ENCODE measurements at places on chromosomes 6 and 20. TPM values are rescaled to one million over a fixed set of nuclear protein-coding genes. Genes with fewer than 3 reads are reported as not detected.

DNA sequence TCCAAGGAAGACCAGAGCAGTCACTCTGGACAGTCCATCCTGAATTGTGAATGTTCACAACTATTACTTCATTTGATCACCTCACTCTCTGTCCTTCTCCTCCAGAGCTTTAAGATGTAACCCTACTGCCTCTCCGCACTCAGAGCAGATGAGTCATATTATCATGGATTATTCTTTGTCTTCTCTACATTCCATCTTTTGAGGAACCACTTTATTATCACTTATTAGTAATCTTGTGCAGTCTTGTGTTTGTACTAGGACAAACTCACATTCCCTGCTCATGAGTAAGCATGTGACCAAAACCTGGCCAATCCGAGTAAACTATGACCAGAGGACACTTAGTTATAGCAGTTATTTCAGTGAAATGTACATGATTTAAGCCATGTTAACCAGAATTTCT is 401.5 kb upstream of the ADGRB3 start:
- H3K36me3 ChIP-seq, result no peaks in the 10 kb centered on the region
- H3K4me3 ChIP-seq, result no peak overlapping the region
- peak overlapping the region; percentile 12 for H3K27ac ChIP-seq

- no peaks in the 10 kb centered on the region for H3K27me3 ChIP-seq
- H3K4me3 ChIP-seq, result peak overlapping the region; percentile 98
- DNase-seq, result no peak
- peaks cover 49% of the 10 kb centered on the region for H3K4me1 ChIP-seq
- peaks cover 42% of the 10 kb centered on the region for H3K36me3 ChIP-seq
These were observed 1.7 kb downstream of the JAG1 start for GRCh38 chr20:10671919-10672623.

- peaks cover 63% of the 10 kb centered on the region for H3K4me1 ChIP-seq
- H3K27me3 ChIP-seq, result no peaks in the 10 kb centered on the region
- no peak for DNase-seq
- no peak overlapping the region for H3K4me3 ChIP-seq
- no peak overlapping the region for H3K27ac ChIP-seq
These were observed 5.0 kb downstream of the LEMD2 start for GRCh38 chr6:33783781-33784520.

GRCh38 chr6:107641500-107641941 is 151.6 kb downstream of the SOBP start:
- no peak for DNase-seq
- peaks cover 2% of the 10 kb centered on the region for H3K36me3 ChIP-seq
- H3K4me1 ChIP-seq, result peaks cover 8% of the 10 kb centered on the region
- H3K27me3 ChIP-seq, result no peaks in the 10 kb centered on the region

DNA sequence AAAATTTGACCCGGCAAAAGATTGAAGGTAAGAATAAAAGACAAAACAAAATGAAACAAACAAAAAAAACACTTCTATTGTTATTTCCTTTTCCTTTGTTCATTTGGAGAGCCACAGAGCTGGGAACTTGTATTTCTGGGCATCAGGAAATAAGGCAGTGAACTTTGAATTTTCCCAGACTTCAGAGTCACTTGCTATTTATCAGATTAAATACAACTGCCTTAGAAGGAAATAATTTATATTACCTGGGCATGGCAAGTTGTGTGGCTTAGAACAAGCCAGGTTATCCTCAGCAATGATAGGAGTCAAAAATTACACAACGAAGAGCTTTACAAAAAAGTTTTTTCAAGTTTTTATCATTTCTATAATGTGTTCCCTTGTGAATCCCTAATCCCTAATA is 20.2 kb upstream of the MRAP2 start:
- H3K4me1 ChIP-seq, result no peaks in the 10 kb centered on the region
- H3K27me3 ChIP-seq, result peaks cover 25% of the 10 kb centered on the region
- no peaks in the 10 kb centered on the region for H3K36me3 ChIP-seq
- H3K4me3 ChIP-seq, result no peak overlapping the region
- H3K27ac ChIP-seq, result no peak overlapping the region

- H3K4me1 ChIP-seq, result no peaks in the 10 kb centered on the region
- H3K36me3 ChIP-seq, result peaks cover 3% of the 10 kb centered on the region
- no peak overlapping the region for H3K27ac ChIP-seq
- no peak overlapping the region for H3K4me3 ChIP-seq
- no peaks in the 10 kb centered on the region for H3K27me3 ChIP-seq
These were observed 21.8 kb upstream of the TMEM170B start for GRCh38 chr6:11515763-11516162.

DNA sequence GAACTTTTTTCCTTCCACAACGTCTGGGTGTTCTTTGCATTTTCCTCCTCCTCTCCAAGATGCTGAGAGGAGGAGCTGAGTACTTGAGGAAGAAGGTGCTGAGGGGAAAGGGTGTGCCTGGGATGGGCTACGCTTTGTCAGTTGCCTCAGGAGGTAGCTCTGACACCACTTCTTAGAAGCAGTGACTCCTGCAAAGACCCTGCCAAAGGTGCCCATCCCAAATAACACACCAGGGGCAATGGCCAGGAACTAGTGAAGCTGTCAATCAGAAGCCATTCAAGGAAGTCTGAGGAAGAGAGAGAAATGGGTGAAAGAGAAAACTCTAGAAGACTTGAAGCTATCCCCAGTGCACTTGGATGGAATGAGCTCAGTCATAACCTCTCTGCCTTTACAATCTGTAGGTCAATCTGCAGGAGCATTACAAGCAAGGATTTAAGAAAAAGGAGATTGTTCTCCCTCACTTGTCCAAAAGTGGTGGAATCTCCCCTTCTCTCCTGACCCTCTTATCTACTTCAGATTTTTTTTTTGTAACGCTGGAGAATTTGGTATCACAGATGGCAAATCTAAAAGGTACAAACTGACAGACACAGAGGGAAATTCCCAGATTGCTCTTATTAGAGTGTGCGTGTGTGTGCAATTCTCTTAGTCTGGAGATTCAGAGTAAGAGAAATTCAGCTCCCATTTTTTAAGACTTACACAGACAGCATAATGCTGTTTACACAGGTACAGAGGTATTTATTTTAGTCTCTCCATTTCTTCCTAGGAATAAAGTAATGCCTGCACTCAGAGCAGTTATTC is 242.6 kb downstream of the GMPR start:
- peaks cover 45% of the 10 kb centered on the region for H3K36me3 ChIP-seq
- no peaks in the 10 kb centered on the region for H3K4me1 ChIP-seq
- H3K27ac ChIP-seq, result no peak overlapping the region

- H3K27ac ChIP-seq, result peak overlapping the region; percentile 28
- peaks cover 47% of the 10 kb centered on the region for H3K4me1 ChIP-seq
- H3K36me3 ChIP-seq, result peaks cover 4% of the 10 kb centered on the region
- H3K4me3 ChIP-seq, result no peak overlapping the region
- no peak for DNase-seq
These were observed 87.9 kb downstream of the ARID1B start for GRCh38 chr6:156865019-156865629.

GRCh38 chr6:10297832-10298231 is 117.0 kb downstream of the TFAP2A start:
- no peaks in the 10 kb centered on the region for H3K36me3 ChIP-seq
- no peaks in the 10 kb centered on the region for H3K4me1 ChIP-seq
- H3K4me3 ChIP-seq, result no peak overlapping the region
- no peaks in the 10 kb centered on the region for H3K27me3 ChIP-seq
- DNase-seq, result no peak

DNA sequence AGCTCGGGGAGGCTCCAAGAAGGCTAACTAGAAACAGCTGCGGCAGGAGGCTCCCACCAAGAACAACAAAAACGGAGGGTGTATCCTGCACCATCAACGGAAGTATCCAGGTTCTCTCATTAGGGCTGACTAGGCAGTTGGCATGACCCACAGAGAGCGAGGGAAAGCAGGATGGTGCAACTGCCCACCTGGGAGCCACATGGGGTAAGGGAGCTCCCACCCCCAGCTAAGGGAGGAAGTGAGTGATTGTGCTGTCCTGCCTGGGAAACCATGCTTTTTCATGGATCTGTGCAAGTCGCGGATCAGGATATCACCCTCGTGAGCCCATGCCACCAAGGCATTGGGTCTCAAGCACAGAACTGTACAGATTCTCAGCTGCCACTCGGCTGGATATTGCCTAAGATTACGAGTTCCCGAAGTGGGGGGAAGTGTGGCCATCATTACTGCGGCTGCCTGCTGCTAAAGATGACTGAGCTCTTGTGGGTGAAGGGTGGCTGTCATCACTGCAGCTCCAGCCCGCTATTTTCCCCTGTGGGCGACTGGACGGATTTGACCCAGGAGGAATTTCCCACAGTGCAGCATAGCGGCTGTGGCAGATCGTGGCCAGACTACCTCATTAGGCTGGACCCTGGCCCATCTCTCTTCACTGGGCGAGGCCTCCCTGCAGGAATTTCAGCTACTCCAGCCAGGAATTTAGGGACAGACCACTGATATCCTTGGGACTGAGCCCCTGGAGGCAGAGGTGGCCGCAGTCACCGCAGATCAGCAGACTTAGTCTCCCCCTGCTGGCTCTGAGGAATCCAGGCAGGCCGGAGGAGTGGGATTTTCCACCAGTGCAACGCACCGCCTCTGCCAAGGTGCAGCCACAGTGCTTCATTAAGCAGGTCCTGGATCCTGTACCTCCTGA is 515.7 kb downstream of the FRK start:
- no peak overlapping the region for H3K27ac ChIP-seq
- H3K4me1 ChIP-seq, result no peaks in the 10 kb centered on the region
- no peak overlapping the region for H3K4me3 ChIP-seq
- H3K36me3 ChIP-seq, result no peaks in the 10 kb centered on the region

GRCh38 chr6:20192625-20193024 is 19.6 kb downstream of the MBOAT1 start:
- no peak overlapping the region for H3K27ac ChIP-seq
- H3K27me3 ChIP-seq, result no peaks in the 10 kb centered on the region
- H3K36me3 ChIP-seq, result no peaks in the 10 kb centered on the region
- H3K4me1 ChIP-seq, result peaks cover 18% of the 10 kb centered on the region
- no peak overlapping the region for H3K4me3 ChIP-seq

GRCh38 chr6:64672131-64672530 is 1034.9 kb downstream of the EYS start:
- H3K4me3 ChIP-seq, result no peak overlapping the region
- H3K27me3 ChIP-seq, result no peaks in the 10 kb centered on the region
- no peak for DNase-seq
- H3K36me3 ChIP-seq, result no peaks in the 10 kb centered on the region
- no peaks in the 10 kb centered on the region for H3K4me1 ChIP-seq
- H3K27ac ChIP-seq, result no peak overlapping the region

GRCh38 chr6:43846556-43846955 is 76.5 kb downstream of the VEGFA start:
- no peak overlapping the region for H3K4me3 ChIP-seq
- no peak overlapping the region for H3K27ac ChIP-seq
- H3K27me3 ChIP-seq, result peaks cover 40% of the 10 kb centered on the region
- H3K4me1 ChIP-seq, result peaks cover 25% of the 10 kb centered on the region

The SLC17A9 gene
- total RNA-seq, result not detected

The C20orf141 gene
- total RNA-seq, result not detected

The ADGRF4 gene
- total RNA-seq, result not detected

The SLC26A8 gene
- total RNA-seq, result not detected

The CLIC5 gene
- total RNA-seq, result not detected

The HLA-DQB1 gene
- not detected for total RNA-seq

The SERPINB1 gene
- total RNA-seq, result 13.7 TPM
